Psoas muscle (tissue), 8 donors: ENCODE measurements at places on chromosomes 5 and 9.

DNA sequence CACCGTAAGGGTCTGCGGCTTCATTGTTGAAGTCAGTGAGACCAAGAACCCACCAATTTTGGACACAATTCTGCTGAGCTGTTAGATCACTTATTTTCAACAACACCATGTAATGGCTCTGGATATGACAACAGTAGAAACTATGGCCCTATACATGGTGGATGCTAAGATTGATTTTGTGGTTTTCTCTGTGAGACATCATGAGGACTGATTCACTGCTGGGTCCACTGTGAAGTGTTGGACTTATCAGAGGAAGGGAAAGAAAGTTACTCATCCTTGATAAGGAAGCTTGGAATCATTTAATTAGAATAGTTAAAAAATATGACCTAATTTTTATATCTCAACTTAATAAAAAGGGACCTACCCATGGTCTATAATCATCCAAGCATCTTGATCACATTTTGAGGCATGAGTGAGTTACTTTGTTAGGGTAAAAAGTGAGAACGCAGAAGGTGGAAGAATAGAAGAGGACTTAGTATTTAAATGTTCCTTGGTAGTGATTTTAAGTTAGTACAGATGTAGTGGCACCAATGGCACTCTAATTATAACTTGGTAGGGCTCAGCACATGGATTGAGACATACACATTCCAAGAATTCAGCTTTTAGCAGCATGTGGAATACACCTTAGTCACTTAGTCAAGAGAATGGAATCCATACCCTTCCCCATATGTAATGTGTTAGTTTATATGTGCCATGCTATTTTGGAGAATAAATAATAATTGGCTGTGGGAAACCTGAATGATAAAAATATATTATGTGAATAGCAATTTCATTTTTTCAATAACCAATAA is 123.5 kb upstream of the CD180 start:
- DNase-seq: no peak

GRCh38 chr9:84305497-84306131 is 34.9 kb downstream of the SLC28A3 start:
- no peak for DNase-seq

GRCh38 chr5:10578293-10578665 is 14.4 kb downstream of the ANKRD33B start:
- DNase-seq: no peak

DNA sequence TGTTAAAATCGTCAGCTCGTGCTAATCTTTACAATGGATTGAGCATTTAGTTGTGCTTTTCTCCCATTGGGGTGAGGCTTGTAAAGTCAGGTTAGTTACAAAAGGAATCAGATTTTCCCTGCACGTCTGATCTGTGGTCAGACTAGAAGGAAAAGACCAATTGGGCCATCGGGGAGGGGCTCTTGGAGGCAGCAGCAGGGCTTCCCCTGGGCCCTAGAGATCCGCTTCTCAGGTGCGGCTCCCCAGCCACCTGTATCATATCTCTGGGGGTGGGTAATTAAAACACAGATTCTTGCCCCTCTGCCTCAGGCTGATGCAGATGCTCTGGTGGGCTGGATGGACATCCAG is 200.3 kb downstream of the HSPA4 start:
- no peak for DNase-seq

DNA sequence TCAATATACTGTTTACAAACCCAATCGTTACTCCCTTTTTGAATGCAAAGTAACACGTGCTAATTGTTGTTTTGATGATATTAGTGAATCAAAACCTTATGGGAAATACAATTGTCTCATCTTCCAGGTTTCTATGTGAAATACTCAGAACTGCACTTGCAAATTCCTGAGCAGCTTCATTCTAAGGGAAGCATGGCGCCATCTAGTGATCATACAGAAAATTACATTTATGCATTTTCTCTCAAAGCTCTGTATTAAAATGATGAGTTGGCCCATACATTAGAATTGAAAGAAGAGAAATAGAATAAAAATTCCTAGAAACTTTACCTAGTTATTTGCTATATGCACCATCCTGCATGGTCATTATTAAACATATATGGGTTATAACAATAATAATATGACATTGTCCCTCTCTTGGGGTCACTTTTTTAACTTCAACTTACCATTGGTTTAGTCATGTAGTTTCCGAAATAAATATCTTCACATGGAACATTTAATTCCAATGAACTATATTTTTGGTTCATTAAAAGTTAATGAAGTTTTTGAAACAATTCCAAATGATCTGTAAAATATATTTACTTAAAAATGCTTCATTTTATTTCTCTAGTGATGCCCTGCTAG is 220.0 kb downstream of the PDE4D start:
- no peak for DNase-seq

GRCh38 chr5:156584871-156585270 is 257.9 kb downstream of the SGCD start:
- no peak for DNase-seq

GRCh38 chr9:73131461-73131860 is 20.2 kb upstream of the ANXA1 start:
- DNase-seq: no peak

- DNase-seq: peak; percentile 34
Measured at GRCh38 chr9:94919376-94920098, 193.0 kb downstream of the AOPEP start.

GRCh38 chr9:133477992-133478850 is 678 bp downstream of the SLC2A6 start:
- DNase-seq: peak; percentile 58

DNA sequence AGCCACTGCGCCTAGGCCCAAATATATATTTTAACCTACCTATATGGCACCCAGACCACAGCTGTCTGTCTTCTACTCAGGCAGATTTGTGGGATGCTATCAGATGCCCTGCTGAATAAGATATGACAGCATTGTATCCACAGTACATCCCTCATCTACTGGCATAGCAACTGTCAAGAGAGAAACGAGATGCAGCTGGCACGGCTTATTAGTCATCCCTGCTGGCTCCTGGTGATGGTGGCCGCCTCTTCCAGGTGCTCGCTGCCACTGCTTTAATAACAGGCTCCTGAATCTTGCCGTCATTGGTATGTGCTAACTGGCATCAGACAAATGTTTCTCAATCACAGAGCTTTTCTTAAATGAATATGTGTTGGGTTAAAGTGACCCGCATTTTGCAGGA is 34.0 kb downstream of the B4GALT1 start:
- DNase-seq: peak; percentile 60

GRCh38 chr5:53343187-53343586 is 137.2 kb upstream of the FST start:
- no peak for DNase-seq

DNA sequence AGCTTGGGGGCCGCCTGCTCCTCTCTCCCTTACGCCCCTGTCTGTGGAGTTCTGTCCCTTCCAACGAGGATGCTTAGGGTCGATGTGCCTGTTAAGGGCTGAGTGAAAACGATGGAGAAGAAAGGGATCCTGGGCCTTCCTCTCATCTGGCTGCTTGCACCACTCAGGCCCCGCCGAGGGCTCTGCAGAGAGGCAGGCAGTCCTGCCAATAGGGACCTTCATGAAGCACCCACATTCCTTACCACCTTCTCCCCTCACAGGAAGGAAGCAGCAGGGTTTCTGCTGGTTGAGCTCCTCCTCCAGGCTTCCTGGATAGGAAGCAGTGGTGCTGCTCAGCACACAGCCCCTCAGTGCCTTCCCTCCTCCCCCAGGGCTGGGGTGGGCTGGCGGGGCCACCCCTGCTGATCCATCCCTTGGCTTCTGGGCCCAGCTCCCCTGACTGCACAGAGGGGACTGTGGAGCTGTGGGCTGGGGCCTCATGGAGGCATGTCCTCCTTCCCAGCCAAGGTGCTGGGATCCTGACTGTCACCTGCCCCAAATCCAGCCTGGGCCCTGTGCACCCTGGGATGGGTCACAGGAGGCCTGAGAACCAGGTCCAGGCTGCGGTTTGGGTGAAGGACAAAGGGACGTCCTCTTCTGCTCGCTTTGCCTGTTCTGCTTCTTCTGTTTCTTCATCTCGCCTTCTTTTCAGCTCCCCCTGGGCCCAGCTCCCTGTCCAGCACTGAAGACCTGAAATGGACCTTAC is 50.5 kb downstream of the AHRR start:
- DNase-seq: no peak

GRCh38 chr5:83751201-83751600 is 30.5 kb upstream of the HAPLN1 start:
- no peak for DNase-seq

DNA sequence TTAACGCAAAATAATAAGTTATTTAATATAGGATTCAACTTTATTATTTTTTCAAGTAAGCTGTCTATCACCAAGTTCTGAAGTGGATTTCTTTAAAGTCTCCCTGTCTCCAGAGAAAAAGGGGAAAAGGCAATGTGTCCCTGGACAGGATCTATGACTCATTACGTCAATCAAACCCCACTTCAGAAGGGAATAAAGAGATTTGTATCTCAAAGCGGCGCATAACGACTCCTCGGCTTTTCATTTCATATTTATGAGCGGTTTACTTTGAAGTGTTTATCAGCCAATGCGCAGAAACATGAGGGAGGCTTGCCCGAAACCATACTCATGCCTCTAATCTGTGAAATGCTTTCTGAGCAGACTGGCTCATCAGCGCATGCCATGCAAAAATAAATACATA is 938.6 kb upstream of the WWC1 start:
- no peak for DNase-seq

DNA sequence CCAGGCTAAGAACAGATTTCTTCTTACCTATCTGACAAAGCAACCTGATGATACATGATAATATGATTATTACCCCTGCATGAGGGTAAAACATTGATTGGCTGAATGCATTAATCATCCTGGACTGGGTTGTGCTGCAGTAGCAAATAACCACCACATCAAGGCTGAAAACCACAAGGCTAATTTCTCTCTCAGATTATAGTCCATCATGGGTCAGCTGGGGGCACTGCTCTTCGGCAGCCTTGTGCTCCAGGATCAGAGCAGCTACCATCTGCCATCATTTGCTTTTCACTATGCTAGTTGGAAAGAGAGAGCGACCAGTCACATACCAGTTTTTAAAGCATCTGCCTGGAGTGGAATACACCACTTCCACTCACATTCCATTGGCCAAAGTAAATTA is 383.5 kb downstream of the RASEF start:
- DNase-seq: no peak

- peak; percentile 70 for DNase-seq
Measured at GRCh38 chr5:10329820-10330481, 22.2 kb upstream of the CMBL start.

DNA sequence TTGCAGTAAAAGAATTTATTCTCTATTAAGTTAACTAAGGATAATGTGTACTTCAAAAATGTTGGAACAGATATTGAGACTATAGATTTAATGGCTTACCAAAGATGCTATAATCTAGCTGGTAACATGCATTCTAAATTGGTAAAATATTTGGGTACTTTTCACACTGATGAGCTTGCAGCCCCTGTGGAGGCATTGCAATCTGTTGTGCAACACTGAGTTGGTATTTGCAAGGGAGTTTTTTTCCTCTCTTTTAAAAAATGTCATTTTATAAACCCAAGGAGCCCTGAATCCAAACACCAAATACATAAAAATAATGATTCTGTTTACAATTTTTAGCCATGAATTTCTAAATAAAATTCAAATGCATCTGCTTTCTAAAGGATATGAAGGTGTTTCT is 944.8 kb downstream of the DTWD2 start:
- DNase-seq: no peak
